ENCODE measurements at places on chromosomes 13 and 19. TPM values are rescaled to one million over a fixed set of nuclear protein-coding genes. Genes with fewer than 3 reads are reported as not detected.

- no peak for DNase-seq
Observed at GRCh38 chr13:40109351-40109844, 453.9 kb downstream of the COG6 start.

DNA sequence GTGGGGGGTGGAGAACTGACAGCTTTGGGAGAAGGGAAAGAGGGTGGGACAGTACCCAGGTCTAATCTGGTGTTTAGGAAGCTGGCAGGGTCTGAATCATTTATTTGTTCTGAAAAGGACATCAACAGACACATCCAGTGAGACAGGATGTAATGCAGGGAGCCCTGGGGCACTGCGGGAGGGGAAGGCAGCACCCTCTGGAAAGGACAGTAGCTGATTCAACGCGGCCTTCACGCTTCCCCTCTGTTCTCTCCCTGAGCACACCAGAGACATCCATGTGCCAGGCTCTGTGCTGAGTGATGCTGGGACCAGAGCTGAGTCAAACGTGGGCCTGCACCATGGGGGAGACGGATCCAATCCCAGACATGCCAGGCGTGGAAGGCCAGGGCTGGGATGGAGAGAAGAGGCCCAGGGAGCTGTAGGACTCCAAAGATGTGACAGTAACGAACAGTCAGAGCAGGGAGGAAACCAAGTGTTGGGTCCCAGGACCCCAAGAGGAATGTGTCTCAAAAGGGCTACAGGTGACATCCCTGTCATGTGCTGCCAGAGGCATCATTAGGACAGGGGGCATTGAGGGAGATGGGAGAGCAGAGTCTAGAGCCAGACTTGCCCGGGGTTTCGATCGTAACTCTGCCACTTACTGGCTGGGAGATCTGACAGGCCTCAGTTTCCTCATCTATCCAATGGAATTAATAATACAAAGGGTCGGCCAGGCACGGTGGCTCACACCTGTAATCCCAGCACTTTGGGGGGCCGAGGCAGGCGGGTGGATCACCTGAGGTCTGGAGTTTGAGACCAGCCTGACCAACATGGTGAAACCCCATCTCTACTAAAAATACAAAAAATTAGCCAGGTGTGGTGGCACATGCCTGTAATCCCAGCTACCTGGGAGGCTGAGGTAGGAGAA is 1.7 kb downstream of the ETFB start:
- no peak for DNase-seq

- DNase-seq = no peak
Observed at GRCh38 chr13:22049384-22049783, 378.5 kb downstream of the FGF9 start.

GRCh38 chr13:46321494-46322225 is 65.4 kb downstream of the RUBCNL start:
- DNase-seq = no peak

- peak; percentile 84 for DNase-seq
Observed at GRCh38 chr19:1252821-1253513, 4.6 kb downstream of the MIDN start.

DNA sequence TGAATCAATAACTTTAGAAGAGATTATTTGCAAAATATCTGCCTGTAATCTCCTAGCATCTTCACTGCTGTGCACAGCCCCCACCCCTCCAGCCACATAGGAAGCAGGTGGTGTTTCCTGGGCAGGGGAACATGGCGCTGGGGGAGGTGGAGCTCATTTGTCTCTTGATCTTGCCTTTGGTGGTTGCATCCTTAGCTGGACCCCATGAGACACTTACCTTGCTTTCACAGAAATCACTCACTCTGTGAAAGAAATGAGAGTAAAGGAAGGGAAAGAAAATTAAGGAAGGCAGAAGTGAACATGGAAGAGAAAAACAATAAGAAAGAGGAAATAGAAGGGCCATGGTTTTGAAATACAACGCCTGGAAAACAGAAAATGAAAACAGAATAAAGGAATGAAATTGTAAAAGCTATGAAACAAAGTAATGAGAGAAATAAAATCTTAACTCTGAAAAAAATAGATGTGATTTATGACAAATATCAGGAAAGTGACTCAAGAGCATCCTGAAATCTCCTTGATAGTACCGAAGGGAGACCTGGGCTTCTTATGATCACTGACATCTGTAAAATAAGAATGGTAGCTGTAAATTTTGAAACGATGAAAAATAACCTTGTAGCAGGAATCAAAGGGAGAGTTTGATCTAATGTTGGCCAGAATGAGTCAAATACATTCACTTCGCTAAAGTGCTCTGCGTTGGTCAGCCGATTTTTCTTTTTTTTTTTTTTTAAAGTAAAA is 17.2 kb upstream of the RNASEH2B start:
- DNase-seq = no peak

DNA sequence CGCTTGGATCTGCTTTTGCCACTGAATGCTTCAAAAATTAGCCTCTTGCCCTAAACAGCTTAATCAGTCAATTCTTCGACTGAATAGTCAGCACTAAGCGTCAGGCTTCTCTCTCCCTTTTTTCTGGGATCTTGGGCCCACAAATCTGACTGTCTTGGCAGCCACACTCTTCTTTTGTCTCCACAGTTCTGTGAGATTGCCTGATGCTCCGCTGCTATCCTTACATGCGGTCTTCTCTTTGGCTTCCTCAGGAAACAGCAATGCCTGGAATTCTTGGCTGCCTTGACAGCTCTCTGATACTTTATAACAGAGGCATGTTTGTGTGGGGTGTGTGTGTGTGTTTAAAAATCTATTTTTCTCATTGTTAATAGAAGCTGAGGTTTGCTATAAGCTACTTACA is 32.6 kb downstream of the ERCC5 start:
- no peak for DNase-seq

GRCh38 chr19:39362682-39363657 is 20.7 kb downstream of the SAMD4B start:
- DNase-seq = no peak

DNA sequence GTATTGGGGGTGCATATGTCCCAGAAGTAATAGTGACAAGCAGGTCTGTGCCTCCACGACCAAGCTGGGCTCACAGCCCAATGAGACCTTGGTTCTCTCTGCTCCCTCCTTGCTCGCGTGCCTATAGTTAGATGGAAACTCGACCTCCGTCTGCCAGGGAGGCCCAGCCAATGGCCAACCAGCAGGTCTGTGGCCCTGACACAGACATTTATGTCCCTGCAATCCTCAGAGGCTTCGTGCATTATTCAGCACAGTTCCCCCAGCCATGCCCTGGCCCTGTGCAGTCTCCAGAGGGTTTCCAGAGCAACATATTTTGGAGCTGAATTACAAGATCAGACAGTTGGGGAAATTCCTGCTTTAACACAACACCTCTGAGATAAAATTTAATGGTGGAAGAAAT is 105.1 kb downstream of the UQCRFS1 start:
- DNase-seq = no peak

DNA sequence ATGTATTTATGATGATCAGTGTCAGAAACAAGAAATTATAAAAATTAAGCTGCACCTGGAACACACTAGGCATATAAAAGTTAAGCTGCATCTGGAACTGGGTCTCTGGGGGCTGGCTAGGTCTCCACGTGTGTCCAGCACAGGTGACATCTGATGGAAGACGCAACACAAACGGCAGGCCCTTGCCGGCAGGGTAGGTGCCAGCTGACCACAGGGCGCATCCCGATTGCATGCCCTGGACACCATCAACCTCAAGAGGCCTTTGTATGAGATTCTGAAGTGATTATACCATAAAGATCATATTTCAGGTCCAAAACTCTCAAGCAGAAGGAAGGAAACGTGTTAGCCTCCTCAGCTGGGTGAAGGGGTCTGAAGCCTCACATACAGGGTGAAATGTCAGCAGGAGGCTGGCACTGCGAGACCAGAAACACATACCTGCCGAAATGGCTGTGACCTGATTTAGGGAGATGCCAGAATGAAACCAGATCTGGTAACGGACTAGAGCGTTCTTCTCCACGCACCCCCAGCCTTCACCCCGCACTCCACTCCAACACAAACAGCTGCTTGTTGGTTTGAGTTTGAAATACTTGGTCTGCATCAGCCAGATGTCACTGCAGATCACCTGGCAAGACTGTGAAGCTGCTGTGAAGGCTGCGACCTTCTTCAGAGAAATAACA is 37.3 kb downstream of the COL4A1 start:
- no peak for DNase-seq

DNA sequence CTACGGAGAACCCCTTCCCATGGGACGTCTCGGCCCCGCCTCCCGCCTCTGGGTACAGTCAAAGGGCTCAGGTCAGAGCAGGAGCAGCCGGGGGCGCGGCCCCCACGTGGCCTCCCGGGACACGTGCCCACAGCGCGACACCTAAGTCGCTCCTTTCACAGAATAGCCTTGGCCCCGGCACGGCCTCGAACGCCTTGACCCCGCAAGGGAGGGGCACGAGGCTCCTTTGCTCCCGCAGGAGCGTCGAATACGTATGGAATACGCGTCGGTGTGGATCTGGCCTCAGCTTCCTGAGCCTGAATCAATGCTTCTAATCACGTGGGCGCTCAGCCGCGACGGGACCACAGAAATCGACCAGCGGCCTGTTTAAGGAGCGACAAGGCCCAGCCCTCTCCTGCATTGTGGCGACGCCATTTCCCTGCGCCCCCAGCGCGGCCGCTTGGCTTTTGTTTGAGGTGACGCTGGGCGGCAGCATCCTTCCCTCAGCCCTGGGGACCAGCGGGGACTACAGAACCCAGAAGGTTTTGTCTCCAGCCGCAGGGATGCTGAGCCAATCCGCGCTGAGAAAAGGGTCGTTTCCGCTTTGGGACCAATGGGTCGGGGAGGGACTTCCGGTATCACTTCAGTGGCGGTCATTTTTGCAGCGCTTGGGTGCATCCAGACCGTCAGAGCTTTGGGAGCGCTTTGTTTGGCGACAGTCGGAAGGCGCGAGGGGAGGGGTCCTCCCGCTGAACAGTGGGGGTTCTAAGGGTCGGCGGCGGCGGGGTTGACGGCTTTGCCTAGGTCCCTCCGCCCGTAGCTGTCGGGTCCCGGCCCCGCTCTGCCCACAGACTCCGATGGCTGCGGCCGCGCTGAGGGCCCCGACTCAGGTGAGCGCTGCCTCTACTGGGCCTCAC is at the start of gene ZIK1:
Gene ZIK1, plus strand, starts transcription at position 625 of the 896 bp plus-strand sequence. Its CDS starts 212 bp downstream, at position 837.
- DNase-seq = peak; percentile 43

DNA sequence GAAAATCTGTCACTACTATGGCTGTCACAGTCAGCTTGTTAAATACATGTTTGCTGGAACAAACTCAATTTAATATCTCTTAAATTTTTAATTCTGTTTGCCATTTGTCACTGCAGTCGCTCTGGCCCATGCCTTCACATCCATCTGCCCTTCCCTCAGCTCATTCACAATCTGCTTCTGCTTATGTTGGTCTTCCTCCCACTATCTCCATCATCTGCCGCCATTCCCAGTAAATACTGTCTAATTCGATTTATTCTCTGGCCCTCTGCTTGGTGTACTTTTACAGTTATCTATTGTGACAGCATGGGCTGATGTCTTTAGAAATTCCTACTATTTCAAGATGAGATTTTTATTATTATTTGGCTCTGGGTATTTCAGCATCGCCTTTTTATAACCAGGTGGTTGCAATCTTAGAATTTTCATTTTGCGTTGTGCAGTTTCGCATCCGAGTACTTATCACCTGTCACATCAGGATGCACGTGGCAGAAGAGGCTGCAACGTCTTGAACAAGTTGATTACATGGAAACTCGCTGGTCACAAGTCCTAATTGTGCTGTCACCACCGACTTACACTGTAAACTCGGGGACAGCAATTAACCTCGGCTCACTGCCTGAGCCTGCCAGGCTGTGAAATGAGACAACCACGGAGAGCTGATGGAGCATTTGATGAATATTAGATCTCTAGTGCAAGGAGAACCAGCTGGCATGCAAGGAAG is 158.4 kb downstream of the MYO16 start:
- DNase-seq = no peak

DNA sequence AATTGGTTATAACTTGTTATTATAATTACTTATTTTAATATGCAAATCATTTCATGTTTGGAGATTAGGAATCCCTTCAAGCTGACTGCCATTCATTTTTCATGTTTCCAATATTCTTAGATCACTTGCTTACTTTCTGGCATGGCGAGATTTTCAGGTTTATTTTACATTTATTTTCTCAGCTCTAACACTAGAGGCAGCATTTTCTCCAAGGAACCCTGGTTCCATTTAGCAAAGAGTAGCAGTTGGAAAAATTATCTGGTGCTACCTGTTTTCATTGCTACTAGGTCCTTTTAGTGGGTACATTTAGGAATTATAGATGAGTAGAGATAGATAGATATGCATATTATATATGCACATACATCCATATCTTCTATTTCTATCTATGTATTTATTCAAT is 90.9 kb upstream of the TRPC4 start:
- DNase-seq = no peak

Gene B3GNT8
- 4.2 TPM for total RNA-seq

Gene SMIM44
- total RNA-seq = not detected

Gene FBXL12
- 28.9 TPM for total RNA-seq

Gene CLEC4M
- not detected for total RNA-seq

Measured in thoracic aorta (tissue), 2 donors.